GM13976 (cell line): ENCODE measurements at places on chromosomes 3 and 15.

GRCh38 chr15:40266828-40267304, 16.0 kb downstream of the ANKRD63 start:
- DNase-seq = no peak

DNA sequence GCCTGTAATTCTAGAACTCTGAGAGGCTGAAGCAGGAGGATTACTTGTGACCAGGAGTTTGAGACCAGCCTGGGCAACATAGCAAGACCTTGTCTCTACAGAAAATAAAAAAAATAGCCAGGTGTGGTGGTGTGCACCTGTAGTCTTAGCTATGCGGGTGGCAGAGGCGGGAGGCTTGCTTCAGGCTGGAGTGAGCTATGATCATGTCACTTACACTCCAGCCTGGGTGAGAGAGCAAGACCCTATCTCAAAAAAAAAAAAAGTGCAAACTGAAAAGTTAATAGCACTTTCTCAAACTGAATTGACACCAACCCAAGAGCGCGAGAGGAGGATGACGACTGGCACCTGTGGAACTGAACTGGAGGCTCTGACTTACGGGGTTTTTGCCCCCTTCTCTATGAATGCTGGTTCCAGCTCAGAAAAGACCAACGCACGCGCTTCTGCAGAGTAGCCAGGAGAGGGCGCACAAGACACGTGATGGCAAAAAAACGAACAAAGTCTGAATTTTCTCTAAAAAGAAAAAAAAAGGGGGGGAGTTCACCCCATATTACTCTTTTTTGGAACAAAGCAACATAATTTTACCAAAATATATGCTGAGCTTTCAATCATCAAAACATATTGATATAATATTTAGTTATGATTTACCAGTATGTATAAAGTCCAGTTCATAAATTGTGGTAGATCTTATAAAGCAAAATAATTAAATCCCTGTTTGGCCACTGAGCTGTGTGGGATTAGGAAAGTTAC, 23.7 kb downstream of the CFAP92 start:
- peak; percentile 70 for DNase-seq

- DNase-seq = no peak
Measured at GRCh38 chr3:194983121-194983520, 287.8 kb downstream of the XXYLT1 start.

DNA sequence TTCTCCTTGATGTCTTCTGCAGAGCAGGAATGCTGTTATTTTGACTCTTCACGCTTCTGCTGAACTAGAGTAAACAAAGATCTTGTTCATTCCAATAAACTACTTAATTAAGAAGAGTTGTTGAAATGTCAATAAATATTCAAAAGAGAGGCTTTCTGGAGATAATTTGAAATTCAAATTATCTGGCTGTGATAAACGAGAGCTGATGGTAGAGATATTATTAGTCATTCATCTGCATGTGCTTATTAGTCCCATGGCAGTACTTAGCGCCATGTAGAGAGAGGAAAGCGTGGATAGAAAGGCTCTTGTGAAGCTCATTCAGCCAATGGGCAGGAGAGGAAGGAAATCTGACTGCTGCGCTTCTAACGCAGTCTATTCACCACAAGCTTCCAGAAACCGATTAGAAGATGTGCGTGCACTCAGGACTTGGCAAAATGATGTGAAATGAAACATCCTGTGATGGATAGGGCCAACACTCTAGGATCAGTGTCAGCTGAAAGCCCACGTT, 251.1 kb downstream of the GABRB3 start:
- DNase-seq = no peak

- DNase-seq = no peak
Measured at GRCh38 chr15:98513428-98513986, 134.8 kb upstream of the IGF1R start.

GRCh38 chr3:51311055-51311454, 74.0 kb upstream of the MANF start:
- DNase-seq = peak; percentile 42

DNA sequence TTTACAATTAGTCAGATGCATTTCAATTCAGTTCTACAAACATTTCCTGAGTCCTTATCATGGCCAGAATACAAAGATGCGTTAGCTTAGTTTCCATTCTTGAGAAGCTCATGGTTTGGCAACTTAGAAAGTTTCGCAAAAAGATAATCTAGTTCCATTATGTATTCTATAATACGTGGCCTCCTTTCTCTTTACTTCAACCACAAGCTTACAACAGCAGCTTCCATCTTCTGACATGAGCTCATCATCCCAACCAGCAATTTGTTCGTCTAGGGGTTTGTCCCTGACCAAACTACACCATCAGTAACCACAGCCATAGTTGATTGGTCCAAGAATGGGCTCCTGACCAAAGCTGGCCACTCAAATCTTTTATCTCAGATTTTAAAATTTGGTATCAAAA, 267.6 kb upstream of the TBC1D5 start:
- no peak for DNase-seq
